ENCODE measurements at places on chromosomes 7 and 10.

GRCh38 chr10:101073631-101074030 lies 11.8 kb downstream of the KAZALD1 start:
- H3K27ac ChIP-seq = no peak overlapping the region
- H3K27me3 ChIP-seq = no peaks in the 10 kb centered on the region

DNA sequence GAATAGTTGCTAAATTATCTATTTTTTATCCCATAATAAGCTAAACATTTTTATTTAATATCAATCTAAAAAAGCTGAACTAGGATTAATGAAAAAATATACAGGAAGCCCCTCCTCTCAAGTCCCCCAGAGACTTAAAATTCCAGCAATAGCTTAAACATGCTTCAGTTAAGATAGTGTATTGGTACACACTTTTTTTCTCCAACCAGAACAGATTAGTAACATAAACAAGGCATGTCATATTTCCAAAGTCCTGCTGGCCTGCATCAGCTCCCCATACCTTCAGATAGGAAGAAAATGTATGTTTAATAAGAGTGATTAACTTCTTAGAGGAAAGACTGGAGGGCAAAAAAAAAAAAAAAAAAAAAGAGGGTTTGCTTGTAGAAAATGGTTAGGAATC lies 7.1 kb downstream of the TBX20 start:
- no peak overlapping the region for H3K4me3 ChIP-seq
- no peaks in the 10 kb centered on the region for H3K27me3 ChIP-seq
- DNase-seq = no peak
- H3K36me3 ChIP-seq = no peaks in the 10 kb centered on the region
- H3K27ac ChIP-seq = no peak overlapping the region

DNA sequence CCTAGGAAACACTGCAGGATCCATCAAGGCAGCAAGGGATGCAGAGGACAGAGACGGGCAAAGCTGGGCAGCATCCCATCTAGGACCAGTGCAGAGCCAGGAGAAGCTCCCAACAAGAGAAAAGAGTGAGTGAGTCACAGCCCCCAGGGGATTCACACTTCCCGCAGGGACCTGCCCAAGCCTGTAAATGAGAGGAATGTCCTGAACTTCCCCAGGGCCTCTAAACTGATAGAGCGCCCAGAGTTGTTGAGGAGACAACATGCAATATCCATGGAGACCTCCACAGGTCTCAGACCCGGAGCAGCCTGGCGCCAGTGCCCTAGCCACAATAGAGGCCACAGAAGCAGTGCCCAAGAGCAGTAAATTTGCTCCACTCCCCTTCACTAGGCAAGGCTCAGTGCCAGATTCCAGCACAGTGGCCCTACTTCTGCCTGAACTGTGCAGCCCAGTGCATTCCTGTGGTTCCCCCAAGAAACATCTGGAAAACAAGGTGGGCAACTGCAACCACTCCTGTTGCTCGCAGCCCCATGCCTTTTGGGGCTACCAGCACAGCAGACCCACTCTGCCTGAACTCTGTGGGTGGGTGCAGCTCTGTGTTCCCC lies 567.5 kb downstream of the POM121L12 start:
- no peaks in the 10 kb centered on the region for H3K36me3 ChIP-seq
- no peaks in the 10 kb centered on the region for H3K27me3 ChIP-seq
- H3K27ac ChIP-seq = no peak overlapping the region

- no peak overlapping the region for H3K27ac ChIP-seq
- H3K27me3 ChIP-seq = no peaks in the 10 kb centered on the region
- H3K4me3 ChIP-seq = peak overlapping the region; percentile 73
- no peaks in the 10 kb centered on the region for H3K4me1 ChIP-seq
- DNase-seq = peak; percentile 17
- H3K36me3 ChIP-seq = no peaks in the 10 kb centered on the region
These were observed 1.1 kb upstream of the FEZF1 start for GRCh38 chr7:122305475-122306319.

DNA sequence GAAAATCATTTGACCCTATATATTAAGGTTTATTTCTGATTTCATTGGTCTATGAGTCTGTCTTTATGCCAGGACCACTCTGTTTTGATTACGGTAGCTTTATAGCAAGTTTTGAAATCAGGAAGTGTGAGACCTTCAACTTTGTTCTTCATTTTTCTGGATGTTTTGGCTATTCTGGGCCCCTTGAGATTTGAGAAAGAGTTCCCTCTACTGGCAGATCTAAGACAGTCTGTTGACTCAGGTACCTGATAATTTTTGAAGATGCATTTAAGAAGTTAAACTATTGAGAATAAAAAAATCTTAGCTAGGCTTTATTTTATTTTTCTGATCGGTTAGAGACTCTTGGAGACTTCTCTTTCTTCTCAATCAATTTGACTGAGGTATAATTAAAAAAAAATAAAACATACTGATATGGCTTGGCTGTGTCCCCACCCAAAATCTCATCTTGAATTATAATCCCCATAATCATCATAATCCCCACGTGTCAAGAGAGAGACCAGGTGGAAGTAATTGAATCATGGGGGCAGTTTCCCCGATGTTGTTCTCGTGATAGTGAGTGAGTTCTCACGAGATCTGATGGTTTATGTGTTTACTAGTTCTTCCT lies 209.2 kb downstream of the SNX10 start:
- no peaks in the 10 kb centered on the region for H3K27me3 ChIP-seq
- no peaks in the 10 kb centered on the region for H3K4me1 ChIP-seq
- H3K36me3 ChIP-seq = no peaks in the 10 kb centered on the region
- peak; percentile 58 for DNase-seq
- H3K4me3 ChIP-seq = no peak overlapping the region
- H3K27ac ChIP-seq = no peak overlapping the region

DNA sequence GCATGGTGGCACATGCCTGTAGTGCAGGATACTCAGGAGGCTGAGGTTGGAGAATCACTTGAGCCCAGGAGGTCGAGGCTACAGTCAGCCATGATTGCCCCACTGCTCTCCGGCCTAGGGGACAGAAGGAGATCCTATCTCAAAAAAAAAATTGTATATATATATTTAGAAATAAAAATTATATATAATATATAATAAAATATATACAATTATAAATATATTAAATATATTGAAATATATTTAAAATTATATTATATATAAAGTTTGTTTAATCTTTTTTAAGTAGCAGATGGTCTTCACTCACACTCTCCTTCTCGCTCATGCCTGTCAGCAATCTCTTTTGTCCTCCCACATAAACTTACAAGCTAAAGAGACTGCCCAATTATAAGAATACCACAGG lies 58.5 kb downstream of the LMBR1 start:
- no peaks in the 10 kb centered on the region for H3K27me3 ChIP-seq
- H3K27ac ChIP-seq = no peak overlapping the region
- H3K4me1 ChIP-seq = peaks cover 6% of the 10 kb centered on the region
- H3K36me3 ChIP-seq = no peaks in the 10 kb centered on the region
- no peak for DNase-seq

DNA sequence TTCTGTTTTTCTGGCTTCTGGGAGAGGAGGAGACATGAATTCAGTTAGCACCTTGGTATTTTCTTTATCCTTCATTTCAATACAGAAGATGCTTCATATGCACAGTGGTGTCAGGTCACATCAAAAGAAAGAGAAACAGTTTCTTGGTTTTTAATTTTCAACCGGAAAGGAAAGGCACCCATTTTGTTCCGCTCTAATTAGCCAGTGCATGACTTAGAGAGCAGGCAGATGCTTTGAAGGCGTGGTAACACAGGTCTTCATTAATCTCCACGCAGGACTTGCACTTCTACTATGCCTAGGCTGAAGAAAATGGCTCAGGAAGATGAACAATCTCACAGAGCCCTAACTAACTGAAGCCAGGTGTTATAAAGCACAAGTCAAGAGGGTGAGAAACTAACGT lies 70.4 kb upstream of the ATRNL1 start:
- no peak overlapping the region for H3K27ac ChIP-seq
- no peak for DNase-seq
- no peaks in the 10 kb centered on the region for H3K36me3 ChIP-seq
- H3K27me3 ChIP-seq = peaks cover 20% of the 10 kb centered on the region
- no peaks in the 10 kb centered on the region for H3K4me1 ChIP-seq

- no peak for DNase-seq
- no peaks in the 10 kb centered on the region for H3K27me3 ChIP-seq
- H3K27ac ChIP-seq = no peak overlapping the region
- no peaks in the 10 kb centered on the region for H3K36me3 ChIP-seq
These were observed 196.5 kb upstream of the PRPS1L1 start for GRCh38 chr7:18224138-18224537.

- H3K27me3 ChIP-seq = no peaks in the 10 kb centered on the region
- DNase-seq = peak; percentile 35
- H3K36me3 ChIP-seq = no peaks in the 10 kb centered on the region
These were observed 535.8 kb downstream of the SDK1 start for GRCh38 chr7:3836855-3837254.

GRCh38 chr10:10038348-10038747 lies 979.3 kb upstream of the CELF2 start:
- no peak overlapping the region for H3K4me3 ChIP-seq
- H3K27me3 ChIP-seq = no peaks in the 10 kb centered on the region
- no peaks in the 10 kb centered on the region for H3K4me1 ChIP-seq
- DNase-seq = no peak

DNA sequence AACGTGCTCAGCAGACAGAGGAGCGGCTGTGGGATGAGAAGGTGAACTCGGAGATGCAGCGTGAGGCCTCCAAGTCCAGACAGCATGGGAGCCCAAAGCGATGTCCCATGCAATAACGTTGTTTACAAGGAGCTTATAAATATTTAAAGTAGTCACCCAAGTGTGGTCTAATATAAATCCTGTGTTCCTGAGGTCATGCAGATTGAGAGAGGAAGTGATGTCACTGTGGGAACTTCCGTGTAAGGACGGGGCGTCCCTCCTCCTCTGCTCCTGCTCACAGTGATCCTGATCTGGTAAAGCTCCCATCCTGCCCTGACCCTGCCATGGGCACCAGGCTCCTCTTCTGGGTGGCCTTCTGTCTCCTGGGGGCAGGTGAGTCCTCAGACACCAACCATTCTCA lies 94.7 kb upstream of the PRSS58 start:
- no peak for DNase-seq
- no peaks in the 10 kb centered on the region for H3K36me3 ChIP-seq
- H3K4me1 ChIP-seq = peaks cover 32% of the 10 kb centered on the region
- peaks cover 30% of the 10 kb centered on the region for H3K27me3 ChIP-seq
- H3K27ac ChIP-seq = no peak overlapping the region

- H3K36me3 ChIP-seq = no peaks in the 10 kb centered on the region
- no peaks in the 10 kb centered on the region for H3K27me3 ChIP-seq
- DNase-seq = no peak
- no peak overlapping the region for H3K27ac ChIP-seq
These were observed 6.5 kb upstream of the CALU start for GRCh38 chr7:128732521-128733277.

DNA sequence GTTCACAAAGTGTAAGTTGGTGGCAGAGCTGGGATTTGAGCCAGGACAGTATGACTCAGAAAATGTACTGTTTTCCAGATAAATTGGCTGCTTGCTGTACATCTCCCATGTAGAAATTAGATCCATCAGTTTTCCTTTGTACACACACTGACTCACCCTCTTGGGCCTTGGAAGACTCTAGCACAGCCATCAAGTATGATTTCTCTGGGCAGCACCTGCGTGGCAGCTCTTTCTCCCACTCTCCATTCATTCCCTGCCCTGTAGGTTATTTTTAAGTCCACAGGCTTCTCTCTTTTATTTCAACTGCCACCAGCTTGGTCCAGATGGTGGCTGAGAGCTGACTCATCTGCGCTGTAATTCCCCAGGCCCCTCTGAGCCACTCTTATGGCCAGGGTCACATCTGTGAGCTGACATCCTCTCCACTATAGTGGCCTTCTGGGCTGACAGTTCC lies 28.3 kb upstream of the SDK1 start:
- DNase-seq = peak; percentile 93
- H3K27me3 ChIP-seq = no peaks in the 10 kb centered on the region
- H3K36me3 ChIP-seq = no peaks in the 10 kb centered on the region
- H3K4me1 ChIP-seq = peaks cover 21% of the 10 kb centered on the region
- no peak overlapping the region for H3K4me3 ChIP-seq
- H3K27ac ChIP-seq = peak overlapping the region; percentile 33

DNA sequence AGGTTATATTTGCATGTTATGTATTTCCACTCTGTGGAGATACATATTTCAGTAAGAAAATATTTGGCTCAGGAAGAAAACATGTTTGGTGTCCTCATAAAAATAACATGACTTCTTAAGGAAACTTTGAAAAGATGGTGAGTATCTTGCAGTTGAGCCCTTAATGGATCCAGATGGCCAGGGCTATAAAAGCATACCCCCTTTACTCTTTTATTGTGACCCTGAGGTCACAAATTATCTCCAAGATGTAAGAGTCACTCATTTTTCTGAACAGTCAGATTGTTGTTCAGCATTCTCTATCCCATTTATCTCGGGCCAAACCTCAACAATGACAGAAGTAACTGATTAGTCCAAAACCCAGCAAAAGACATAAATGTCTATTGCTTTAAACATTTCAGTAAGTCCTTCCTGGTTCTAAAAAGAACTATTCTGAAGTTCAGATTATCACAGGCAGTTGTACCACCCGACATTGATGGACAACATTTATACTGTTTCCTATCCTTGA lies 539.4 kb downstream of the PARD3 start:
- no peak for DNase-seq

DNA sequence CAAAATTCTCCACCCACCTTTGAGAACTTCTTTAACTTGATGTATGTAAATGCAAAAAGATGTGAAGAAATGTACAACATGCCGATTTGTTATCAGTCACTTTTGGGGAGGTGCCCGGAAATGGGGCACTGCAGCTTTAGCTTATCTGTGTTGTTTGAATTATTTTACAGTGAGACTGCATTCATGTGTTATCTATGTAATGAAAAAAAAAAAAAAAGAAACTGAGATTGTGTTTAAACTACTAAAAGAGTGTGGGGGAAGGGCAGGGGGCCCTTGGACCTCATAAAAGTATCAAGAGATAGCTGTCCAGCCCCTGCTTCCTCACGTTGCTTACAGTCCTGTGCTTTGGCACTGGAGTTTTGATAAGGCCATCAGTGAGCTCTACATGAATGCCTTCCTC lies 259.4 kb downstream of the STK31 start:
- peaks cover 6% of the 10 kb centered on the region for H3K4me1 ChIP-seq
- H3K36me3 ChIP-seq = no peaks in the 10 kb centered on the region
- no peaks in the 10 kb centered on the region for H3K27me3 ChIP-seq
- DNase-seq = no peak

DNA sequence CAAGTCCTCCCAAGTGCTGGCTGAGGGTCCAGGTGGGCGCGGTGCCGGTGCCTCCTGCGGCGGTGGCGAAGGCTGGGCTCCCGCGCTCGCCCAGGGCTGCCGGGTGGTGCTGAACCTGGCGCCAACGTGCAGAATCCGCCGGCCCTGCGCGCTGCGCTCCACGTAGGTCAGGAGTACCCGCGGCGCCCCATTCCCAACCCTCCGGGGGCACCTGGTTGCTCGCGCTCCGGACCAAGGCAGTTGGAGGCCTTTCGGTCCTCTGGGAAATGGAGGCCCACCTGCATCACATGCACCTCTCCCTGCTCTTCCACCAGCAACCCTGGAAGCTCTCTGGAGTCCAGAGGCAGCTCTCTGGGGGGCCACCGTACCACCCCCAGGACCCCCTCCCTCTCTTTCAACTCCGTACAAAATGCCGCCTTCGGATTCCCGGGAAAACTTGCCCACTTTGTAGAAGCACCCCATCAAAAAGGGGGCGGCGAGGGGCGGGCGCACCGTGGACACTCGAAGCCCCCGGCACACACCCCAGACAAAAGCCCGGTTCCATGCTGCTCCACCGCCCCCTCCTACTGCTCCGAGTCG lies 745 bp downstream of the SLC16A9 start:
- H3K27me3 ChIP-seq = no peaks in the 10 kb centered on the region
- peak; percentile 66 for DNase-seq
- H3K36me3 ChIP-seq = no peaks in the 10 kb centered on the region
- H3K27ac ChIP-seq = peak overlapping the region; percentile 43

Data from PC-3 (cell line).